ENCODE measurements at places on chromosomes 7 and 10.
A peak's percentile ranks its signal among the peaks of the same experiment; 100 is the strongest.

DNA sequence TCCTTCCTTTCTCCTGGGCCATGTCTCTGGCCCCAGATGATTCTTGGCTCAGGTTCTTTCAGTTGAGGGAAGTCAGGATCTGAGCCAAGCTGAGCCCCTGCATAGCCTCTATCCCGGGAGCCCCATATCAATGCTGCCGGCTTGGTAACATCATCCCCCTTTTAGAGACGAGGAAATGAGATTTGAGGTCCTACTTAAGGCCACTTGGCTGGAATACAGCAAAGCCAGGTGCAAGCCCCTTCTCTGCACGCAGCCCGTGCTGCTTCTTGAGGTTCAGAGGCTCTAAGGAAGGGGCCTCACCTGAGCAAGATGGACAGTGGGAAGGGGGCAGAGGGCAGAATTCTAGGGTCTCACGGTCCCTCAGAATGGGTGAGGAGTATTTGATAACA lies 2.4 kb upstream of the IRF5 start:
- no peak for DNase-seq

DNA sequence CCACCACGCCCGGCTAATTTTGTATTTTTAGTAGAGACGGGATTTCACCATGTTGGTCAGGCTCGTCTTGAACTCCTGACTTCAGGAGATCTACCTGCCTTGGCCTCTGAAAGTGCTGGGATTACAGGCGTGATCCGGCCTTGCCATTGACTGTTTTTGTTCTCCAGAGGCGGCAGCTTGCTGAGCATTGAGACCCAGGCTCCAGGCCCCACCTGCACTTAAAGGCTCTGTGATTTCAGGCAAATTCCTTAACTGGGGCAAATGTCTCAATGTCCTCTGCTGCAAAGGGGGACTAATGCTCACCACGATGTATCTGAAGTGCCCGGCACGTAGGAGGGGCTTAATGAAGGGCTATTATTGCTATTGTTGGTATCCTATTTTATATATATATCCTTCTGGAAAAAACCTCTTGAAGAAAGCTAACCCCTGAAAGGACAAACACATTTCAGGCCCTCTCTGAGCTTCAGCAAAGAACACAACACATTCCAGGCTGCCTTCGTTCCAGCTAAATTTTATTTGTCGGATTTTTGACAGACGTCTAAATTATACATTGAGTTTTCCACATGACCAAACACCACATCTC lies 29.0 kb downstream of the TRIM8 start:
- DNase-seq: no peak

DNA sequence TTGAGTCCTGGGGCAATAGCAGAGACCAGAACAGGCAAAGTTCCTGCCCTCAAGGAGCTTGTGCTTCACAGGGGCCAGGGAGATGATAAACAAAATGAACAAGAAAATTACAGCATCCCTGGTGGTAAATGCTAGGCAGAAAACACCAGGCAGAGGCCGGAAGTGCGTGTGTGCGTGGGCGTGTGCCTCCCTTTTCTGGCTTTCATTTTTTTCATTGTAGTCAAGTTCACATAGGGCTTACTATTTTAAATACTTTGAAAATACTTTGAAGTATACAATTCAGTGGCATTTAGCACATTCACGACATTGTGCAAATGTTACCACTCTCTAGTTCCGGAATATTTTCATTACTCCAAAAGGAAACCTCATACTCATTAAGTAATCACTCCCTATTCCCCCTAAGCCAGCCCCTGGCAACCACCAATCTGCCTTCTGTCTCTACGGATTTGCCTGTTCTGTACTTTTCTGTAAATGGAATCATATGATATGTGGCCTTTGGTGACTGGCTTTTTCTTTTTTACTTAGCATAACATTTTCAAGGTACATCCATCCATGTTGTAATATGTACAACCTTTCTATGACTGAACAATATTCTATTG lies 88.1 kb upstream of the PDCD4 start:
- DNase-seq: no peak

GRCh38 chr10:31146491-31147209 lies 115.0 kb upstream of the ZNF438 start:
- DNase-seq: no peak

GRCh38 chr10:100826983-100827818 lies 81.8 kb downstream of the PAX2 start:
- no peak for DNase-seq

DNA sequence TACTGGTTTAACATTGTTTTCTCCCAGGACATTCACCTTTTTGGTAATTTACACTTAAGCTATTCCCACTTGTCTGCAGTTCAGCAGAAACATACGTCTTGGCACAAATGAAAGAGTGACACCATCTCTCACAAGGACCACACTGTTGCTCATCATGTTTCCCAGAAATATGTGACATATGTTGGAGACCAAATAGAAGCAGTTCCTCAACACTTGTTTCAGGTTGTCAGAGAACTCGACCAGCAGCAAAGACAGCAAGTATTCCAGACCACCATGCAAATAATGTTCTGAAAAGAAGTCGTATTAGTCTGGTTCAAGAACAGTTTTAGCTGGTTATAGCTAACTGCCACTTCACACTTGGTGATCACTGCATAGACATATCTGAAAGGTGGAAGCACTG lies 81.3 kb upstream of the KLF6 start:
- no peak for DNase-seq

GRCh38 chr7:30142710-30143109 lies 7.9 kb downstream of the MTURN start:
- no peak for DNase-seq

DNA sequence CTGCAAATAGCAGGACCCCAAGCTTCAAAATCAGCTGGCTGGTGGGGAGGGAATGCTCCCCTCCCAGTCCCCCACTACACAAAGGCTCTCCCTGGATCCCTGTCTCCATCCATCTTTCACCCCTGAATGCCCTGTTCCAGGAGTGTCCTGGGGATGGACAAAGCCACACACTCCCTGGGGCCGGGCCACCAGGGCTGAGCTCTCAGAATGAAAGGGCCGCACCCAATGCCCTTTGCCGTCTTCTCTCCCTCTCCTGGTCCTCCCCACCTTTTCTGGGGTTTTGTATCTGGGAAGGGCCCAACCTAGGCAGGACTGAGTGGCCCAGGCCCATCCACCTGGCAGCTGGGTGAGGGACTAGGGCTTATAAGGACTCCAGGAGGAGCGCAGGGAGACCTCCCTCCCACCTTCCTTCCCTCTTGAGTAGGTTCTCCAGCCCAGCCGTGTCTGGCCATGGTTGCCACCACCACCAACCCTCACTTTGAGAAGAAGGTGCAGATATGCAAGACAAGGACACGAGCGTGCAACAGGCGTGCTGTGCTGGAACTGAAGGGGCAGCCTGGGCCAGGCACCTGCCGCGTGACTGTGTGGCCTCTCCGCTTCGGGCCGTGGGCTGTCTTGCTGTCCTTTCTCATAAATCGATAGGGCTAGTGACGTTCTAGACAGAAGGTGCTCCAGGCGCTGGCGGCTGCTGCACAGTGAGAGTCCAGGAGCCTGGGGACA lies 157.1 kb downstream of the TCERG1L start:
- no peak for DNase-seq

- peak; percentile 29 for DNase-seq
Measured at GRCh38 chr7:960269-960871, 5.9 kb upstream of the ADAP1 start.

- DNase-seq: no peak
Measured at GRCh38 chr7:127968547-127968946, 62.7 kb downstream of the LRRC4 start.

DNA sequence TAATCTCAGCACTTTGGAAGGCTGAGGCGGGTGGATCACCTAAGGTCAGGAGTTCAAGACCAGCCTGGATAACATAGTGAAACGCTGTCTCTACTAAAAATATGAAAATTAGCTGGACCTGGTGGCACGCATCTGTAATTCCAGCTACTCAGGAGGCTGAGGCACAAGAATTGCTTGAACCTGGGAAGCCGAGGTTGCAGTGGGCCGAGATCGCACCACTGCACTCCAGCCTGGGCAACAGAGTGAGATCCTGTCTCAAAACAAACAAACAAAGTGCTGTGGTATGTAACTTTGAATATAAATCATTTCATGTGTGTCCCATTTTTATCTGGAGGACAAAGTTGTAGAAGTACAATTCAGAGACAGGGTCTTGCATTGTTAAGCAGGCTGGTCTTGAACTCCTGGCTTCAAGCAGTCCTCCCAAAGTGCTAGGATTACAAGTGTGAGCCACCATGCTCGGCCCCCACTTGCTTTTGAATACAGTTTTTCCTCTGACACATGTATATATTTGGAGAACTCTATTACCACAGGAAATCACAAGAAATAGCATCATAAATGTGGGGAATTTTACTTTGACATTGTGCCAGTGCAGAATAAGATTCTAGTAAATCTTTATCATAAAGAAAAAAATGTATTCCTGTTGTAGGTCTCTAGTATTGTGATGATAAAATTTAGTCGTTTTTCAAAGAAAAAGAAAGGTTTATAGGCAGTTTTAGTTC lies 32.6 kb downstream of the PTPN12 start:
- no peak for DNase-seq

GRCh38 chr7:93148144-93148543 lies at the start of gene SAMD9L:
TSS of gene SAMD9L (minus strand) at chr7:93148385. CDS start at chr7:93135971, 12,414 bp downstream.
- no peak for DNase-seq

DNA sequence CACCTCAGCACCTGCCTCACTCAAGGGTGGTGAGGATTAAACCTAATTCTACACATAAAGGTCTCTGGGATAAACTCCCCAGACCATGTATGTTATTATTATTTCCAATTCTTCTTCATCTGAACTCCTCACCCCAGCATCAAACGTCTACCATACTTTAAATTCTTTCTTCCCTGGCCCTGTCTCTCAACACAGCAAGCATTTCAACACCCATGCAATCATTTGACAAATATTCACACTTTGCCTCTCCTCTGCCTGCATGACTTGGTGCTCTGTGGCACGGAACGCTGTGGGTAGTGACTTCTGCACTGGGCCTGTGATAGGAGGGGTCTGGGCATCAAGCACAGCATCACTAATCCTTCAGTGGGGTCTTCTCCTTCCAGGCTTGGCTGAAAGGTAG lies 490.8 kb downstream of the TNS3 start:
- DNase-seq: no peak

- DNase-seq: no peak
Measured at GRCh38 chr10:17352583-17352982, 101.8 kb downstream of the ST8SIA6 start.

- no peak for DNase-seq
Measured at GRCh38 chr7:38070718-38071117, 107.3 kb upstream of the STARD3NL start.

GRCh38 chr10:114256008-114256765 lies 17.1 kb downstream of the VWA2 start:
- DNase-seq: no peak

- DNase-seq: no peak
Measured at GRCh38 chr7:47600199-47601118, 18.5 kb upstream of the TNS3 start.

- no peak for DNase-seq
Measured at GRCh38 chr10:49173853-49174252, 14.3 kb downstream of the TMEM273 start.

GRCh38 chr7:97126483-97127171 lies 9.1 kb downstream of the SDHAF3 start:
- no peak for DNase-seq

DNA sequence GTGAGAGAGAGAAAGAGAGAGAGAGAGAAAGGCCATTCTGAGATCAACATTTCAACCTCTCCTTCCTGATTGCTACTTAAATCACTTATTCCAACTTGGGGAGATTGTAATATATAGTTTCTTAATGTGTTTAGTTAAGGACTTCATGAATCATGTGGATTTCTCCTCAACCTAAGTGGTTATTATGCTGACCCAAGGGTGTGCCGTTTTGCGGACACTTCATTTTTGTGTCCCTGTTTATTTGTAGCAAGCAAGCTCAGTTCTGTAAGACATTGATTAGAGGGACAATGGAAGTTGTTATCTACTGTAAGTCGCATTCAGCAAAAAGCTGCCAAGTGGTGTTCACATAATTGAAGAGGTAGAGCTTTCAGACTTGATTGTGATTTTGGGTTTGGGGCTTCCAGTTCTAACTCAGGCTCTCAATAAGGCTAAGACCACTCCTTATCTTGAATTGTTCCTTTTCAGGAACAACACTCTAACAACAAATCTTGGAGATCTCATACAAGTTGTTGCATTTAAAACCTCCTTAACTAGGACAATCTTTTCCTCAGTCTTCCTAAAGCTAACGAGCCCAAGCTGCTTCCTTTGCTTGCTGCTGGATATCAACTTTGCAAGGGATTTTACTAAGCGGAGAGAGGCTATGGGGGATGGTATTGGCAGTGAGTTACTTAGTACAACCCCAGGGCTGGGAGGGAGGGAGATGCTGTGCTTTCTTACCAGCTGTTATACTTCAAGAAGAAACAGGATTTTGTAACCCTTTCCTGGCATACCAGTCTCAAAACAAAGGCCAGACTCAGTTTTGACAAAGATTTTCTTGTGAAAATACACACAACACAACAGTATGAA lies 19.8 kb upstream of the COL1A2 start:
- DNase-seq: no peak

DNA sequence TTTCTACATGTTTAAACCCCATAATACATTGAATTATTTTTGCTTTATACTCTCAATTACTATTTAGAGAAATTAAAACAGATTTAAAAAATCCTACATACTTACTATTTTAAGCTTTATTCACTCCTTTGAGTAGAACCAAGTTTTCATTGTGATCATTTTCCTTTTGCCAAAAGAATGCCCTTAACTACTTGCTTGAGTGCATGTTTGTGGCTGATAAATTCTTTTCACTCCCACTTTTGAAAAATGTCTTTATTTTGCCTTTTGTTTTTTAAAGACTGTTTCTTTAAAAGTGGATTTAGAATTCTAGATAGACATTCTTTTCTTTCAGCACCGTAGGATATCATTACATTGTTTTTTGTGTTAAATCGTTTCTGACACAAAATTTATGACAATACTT lies 22.3 kb upstream of the AGR3 start:
- no peak for DNase-seq

DNA sequence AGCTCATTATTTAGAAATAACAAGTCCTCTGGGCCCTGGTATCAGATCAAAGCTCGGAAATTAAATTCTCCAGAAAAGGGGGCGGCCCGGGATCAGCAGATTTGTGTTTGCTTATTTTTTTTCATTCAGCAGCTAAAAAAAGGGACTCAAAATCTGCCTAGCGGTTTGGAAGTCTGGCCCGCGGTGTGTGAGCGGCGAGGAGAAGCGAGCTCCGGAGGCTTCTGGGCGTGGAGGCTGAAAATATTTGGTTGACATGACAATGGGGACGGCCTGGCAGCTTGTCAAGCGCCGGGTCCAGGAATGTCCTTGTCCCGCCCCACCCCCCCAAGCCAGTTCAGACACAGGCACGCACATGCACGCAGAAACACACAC lies 43.4 kb downstream of the FOXL3 start:
- DNase-seq: no peak

GRCh38 chr7:51593628-51594027 lies 277.0 kb upstream of the COBL start:
- DNase-seq: no peak

- DNase-seq: no peak
Measured at GRCh38 chr10:25966844-25967243, 32.8 kb downstream of the MYO3A start.

- no peak for DNase-seq
Measured at GRCh38 chr10:672992-673391, 16.5 kb downstream of the DIP2C start.

GRCh38 chr10:115706488-115707076 lies 566.4 kb downstream of the GFRA1 start:
- DNase-seq: no peak

- DNase-seq: no peak
Measured at GRCh38 chr7:155231941-155232340, 65.7 kb upstream of the INSIG1 start.

Data from C1 segment of cervical spinal cord (tissue), 14 donors.